ENCODE measurements at places on chromosomes 3 and 15.

DNA sequence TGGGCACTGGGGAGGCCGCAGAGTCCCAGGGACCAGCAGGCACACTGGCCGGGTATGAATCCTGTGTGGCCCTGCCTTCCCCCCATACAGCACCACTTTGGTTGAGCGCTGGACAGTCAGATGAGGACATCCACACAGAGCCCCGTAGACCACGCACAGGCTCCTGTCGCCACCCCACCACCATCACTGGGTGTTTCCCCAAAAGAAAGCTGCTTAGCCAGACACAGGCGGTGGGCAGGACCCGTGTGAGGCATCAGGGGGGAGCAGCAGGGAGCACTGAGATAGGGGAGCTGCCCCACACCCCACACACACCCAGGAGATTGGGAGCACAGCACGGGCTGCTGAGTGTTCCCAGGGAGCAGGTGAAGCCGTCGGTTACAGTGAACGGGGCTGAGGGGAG, 42.4 kb upstream of the SLC41A3 start:
- DNase-seq: no peak

GRCh38 chr15:79831604-79832003, 65.2 kb downstream of the MTHFS start:
- DNase-seq: no peak

DNA sequence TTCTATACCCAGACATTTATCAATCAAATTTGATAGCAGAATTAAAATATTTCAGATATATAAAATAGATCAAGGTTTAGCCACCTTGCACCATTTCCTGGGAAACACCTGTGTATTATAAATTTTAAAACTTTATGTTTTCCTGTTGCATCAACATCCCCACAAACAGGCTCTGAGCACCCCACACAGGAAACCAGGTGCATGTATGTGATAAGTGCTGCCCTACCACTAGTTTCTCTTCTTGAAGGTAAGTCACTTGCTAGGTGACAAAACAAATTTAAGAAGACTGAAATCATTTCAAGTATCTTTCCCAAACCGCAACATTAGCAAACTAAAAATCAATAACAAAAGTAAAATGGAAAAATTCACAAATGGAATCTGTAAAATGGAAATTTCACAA, 496.1 kb upstream of the CCDC54 start:
- no peak for DNase-seq

DNA sequence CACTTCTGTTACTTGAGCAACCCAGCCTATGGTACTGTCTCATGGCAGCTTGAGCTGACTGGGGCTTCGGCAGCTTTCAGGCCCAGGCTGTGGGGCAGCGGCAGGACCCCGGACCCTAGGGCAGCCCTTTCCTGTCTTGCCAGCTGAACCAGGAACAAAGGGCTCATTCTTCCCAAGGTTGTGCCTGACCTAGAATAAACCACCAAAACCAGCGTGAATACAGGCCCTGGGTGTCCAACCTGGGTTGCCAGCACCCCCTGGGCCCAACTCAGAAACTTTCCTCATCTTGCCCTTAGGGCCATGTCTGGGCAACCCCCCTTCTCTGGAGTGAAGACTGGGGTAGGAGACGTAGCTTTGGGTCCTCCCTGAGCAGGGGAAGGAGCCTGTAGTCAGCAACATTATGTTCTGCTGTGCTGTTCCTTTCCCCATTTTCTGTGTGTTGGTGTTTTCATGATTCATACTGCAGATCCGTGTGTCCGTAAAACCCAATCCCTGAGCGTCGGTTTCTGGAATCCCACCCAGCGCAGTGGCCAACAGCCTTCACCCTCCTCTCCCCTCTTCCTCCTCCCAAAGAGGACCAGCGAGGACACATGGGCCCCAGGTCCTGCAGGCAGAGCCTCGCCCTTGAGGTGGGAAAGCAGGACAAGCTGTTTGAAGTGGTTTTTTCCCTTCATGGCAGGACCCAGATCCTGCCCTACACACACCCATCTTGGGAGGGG, 33.5 kb downstream of the TKT start:
- DNase-seq: no peak

DNA sequence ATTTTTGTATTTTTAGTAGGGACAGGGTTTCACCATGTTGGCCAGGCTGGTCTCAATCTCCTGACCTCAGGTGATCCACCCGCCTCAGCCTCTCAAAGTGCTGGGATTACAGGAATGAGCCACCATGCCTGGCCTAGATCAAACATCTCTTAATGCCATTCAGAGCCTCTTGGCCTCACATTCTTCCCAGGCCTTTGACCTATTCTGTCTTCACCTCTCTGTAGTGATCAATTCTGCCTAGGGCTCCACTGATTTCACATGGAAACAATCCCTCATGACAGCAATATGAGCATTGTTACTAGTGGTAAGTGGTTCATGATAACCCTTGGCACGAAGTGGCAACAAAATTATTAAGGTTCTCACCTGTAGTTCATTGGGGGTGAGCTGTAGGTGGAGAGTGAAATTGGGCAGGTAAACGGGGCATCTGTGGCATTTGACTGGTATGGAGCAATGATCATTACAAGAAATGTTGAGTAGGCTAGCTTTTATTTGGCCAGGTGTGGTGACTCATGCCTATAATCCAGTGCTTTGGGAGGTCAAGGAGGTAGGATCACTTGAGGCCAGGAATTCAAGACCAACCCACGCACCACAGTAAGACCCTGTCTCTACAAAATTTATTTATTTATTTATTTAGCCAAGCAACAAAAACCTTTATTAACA, 4.8 kb upstream of the ARPIN start:
- no peak for DNase-seq

GRCh38 chr15:72136170-72137051, 18.2 kb downstream of the SENP8 start:
- DNase-seq: no peak
